ENCODE measurements at places on chromosomes 1 and 21.
A peak's percentile ranks its signal among the peaks of the same experiment; 100 is the strongest.

- no peak for DNase-seq
Observed at GRCh38 chr1:222665964-222666363, 46.3 kb downstream of the AIDA start.

- peak; percentile 2 for DNase-seq
Observed at GRCh38 chr1:63557365-63557987, 34.2 kb downstream of the EFCAB7 start.

- no peak for DNase-seq
Observed at GRCh38 chr1:41632781-41633575, 148.5 kb upstream of the EDN2 start.

DNA sequence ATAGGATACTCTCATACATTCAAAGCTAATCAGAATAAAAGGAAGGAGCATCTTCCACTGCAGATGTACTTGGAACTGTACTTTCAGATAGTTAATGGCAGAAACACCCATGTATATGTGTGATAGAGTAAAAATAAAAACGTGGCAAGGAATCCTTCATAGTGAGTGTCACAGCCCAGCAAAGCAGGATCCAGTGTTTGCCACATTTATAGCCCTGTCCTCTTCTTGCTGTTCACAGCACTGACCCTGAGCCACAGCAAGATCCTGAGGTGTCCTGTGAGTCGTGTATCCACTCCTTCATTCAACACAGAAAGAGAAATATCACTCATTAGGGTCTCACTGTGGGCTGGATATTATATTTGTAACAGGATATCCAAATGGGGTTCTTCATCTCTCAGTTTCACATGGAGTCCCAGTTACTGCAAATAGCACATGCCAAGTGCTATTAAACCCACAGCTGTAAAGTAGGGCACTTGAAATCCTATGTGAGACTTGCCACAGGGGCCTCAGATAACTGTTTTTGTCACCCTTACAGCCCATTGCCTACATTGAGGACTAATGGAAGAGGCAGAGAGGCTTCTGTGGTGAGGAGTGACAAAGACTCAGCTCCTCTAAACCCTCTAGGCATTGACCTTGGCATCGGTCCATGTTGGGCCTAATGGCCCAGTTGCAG, 41.3 kb downstream of the CYP2J2 start:
- DNase-seq: no peak

DNA sequence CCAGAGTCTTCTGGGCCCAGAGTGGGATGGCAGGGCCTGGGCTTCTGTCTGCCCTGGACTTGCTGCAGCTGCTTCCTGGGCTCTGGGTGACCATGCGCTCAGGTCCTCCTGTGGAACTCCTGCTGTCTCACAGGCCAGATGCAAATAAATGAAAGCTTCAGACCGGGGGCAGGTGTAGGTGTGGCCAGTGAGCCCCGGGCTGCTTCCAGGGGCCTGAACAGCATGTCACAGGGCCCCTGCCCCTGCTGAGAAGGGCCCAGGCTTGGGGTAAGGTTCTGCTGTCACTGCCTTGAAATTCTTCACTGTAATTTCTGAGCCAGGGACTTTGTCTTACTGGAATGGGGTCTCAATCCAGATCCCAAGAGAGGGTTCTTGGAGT, 2.5 kb upstream of the PKNOX1 start:
- no peak for DNase-seq

DNA sequence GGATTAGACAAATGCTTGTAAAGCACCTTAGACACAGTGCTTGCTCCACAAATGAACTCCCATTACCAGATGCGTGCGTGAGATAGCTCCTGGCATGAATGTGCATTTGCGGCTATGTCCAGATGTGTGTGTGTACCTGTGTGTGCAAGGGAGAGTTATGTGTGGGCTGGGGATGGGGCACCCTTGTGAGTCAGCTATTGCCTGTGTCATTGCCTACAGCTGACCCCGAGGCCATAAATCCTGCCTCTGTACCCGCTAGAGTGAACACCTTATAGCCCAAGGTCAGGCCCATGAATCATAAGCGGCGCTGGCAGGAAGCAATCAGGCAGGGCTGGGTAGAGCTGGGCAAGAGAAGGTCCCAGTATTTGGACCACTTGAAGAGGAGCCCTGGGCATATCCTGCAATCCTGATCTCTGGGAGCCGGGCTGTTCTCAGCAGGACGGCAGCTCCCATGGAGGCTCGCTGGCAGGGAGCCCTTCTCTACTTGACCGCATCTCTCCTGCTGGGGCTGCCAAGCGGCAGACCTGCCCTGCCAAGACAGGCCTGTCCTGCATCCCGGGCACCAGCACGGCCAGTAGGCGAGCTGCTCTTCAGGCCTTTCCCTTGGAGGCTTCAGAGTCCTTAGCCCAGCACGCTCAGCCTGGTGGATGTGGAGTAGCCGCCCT, 86.4 kb downstream of the TMEM53 start:
- DNase-seq: no peak

DNA sequence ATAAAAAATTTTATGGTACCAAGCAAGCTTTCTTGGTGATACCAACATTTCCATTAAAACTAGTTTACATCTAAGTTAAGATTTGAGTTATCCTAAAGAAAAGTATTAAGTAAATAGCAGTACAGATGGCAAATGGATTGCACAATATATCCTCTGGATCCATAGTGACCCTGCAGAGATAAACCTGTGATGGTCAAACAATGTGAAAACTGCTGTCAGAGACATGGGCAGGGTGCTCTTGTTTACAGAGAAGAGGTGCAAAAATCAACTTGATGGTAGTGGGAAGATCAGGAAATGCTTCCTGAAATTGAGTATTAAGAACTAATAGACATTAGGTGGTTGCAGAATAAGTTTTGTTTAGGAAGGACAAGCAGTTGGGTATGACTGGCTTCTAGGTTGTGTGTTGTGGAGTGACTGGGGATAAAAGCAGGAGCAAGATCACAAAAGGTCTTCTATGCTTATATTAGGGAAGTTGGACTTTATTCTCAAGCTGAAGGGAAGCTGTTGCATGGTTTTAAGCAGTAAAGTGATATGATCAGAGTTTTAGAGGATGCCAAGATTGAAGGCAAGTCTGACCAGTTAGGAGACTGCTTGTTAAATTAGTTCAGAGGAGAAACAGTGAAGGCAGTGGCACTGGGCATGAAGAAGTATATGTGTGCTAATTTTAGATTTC, 9.9 kb downstream of the TTC3 start:
- DNase-seq: no peak

DNA sequence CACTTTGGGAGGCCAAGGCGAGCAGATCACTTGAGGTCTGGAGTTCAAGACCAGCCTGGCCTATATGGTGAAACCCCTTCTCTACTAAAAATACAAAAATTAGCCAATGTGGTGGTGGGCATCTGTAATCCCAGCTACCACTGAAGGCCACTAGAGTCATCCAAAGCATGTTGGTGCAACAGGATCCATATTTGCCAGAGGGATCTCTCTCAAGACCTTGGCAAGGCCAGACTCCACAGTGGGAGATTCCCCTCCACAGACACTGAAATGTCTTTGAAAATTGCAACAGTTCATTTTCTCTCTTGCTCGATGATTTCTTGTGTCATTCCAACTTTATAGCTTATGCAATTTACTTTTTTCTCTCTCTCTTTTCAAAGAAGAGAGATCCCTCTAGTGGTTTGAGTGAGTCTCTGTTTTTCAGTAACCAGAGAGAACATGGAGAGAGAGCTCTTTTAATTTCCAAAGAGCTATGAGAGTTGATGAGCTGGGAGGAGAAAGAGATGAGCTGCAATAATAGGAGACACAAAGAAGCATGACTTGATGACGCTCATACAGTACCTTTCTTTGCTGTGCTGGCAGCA, 176.8 kb upstream of the USP25 start:
- DNase-seq: no peak

DNA sequence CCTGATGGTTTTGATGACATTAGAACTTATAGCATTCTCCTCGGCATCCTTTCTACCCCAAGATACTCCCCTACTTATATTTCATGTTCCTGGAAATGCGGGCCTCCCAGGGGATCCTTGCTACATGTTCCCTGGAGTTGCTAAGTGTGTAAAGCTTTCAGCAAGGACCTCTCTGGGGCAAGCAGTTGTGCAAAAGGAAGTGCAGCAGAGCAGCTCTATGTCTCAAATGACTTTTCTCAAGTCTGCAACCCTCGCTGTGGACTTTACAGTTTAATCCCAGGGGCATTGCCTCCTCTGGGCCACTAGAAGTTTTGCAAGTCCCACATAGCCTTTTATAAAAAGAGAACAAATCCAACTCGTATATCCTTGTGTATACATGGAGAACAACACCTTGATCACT, 20.8 kb upstream of the MNDA start:
- DNase-seq: no peak
